ENCODE measurements at places on chromosomes 7 and 10.

DNA sequence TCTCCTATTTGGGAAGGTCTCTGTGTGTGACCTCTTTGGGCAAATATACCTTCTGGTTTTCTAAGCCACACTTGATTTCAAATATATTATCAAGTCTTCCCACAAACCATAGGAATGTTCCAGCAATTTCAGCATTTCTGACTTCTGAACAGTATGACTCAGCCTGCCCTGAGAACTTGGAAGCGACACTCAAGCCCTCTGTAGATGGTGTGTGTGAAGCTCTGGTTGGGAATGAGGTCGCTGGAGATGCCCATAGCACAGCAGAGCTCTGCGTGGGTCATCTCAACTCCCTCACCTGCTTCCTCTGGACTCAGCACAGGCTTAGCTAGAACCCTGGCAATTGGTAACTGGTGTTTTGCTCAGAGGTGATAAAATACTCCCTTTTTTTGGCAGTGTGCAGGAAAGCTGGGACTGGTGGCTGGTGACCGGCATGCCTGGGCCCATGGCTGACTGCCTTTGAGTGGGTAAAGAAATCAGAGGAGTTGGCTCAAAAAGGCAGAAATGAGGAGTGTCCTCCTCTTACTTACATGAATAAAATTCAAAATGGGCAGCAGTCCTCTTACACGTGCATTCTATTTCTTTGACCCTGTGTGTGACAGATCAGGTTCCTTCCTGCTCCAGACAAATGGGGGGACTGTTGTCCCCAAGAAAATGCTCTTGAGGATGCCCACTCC lies 87.5 kb upstream of the NRP1 start:
- no peak for DNase-seq

- DNase-seq = no peak
These were observed 190.9 kb downstream of the BMPER start for GRCh38 chr7:34096198-34096651.

DNA sequence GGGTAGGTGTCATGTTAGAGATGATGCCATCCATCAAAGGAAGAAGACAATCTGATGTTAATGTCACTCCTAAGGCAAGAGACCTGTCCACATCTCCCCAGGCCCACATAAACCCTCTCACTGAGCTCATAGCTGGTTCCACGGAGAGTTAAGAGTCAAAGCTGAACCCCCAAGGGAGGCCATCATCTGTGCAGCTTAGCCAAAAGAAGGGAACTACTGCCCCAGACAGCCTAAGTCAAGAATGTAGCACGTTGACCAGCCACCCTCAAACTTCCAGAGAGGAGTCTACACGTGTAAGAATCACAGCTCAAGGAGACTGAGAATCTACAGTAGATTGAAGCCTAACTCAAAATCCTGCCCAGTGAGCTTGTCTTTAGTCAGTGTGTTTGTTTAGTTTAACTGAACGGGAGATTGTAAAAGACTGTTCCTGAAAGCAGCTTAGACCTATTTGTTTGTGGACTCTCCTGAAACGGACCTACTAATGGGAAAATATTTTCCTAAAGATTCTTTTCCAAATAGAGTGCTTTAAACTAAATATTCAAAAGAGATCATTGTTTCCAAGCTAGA lies 192.7 kb upstream of the NFE2L3 start:
- DNase-seq = no peak

- no peak for DNase-seq
These were observed 718.8 kb downstream of the MAGI2 start for GRCh38 chr7:78734626-78735025.

DNA sequence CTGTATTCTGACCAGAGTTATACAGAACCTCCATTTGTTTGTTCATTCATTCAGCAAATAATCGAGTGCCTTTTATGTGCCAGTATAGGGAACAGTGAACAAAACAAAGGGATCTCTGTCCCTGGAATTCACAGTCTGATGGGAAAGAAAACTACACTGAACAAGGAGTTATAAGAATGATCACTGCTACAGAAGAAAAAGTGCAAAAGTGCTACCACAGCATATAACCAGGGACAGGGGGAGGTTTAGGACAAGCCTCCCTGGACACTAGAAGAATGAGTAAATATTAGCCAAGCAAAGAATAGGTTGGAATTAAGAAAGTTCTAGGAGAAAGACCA lies 4.2 kb downstream of the CLDN12 start:
- DNase-seq = no peak
